ENCODE measurements at places on chromosomes 6 and 20. TPM values are rescaled to one million over a fixed set of nuclear protein-coding genes. Genes with fewer than 3 reads are reported as not detected.

The ATP6V1G2 gene
- 7.2 TPM for total RNA-seq

The HCRTR2 gene
- not detected for total RNA-seq

The MOXD1 gene
- 13.0 TPM for total RNA-seq

The OTOR gene
- total RNA-seq = not detected

The FOXS1 gene
- total RNA-seq = 35.7 TPM

The MAD2L1BP gene
- 30.3 TPM for total RNA-seq

The GSTA1 gene
- total RNA-seq = not detected

The VSX1 gene
- 0.39 TPM for total RNA-seq

The PPIL6 gene
- total RNA-seq = 22.4 TPM

The SLC17A1 gene
- not detected for total RNA-seq

The TMEM244 gene
- not detected for total RNA-seq

The SNX3 gene
- 67.0 TPM for total RNA-seq

The CCN6 gene
- 0.97 TPM for total RNA-seq

The ELOVL4 gene
- total RNA-seq = 24.2 TPM

The TLDC2 gene
- 1.9 TPM for total RNA-seq

The RFX6 gene
- total RNA-seq = 0.04 TPM

The PDYN gene
- total RNA-seq = 0.66 TPM

The TBX18 gene
- 25.9 TPM for total RNA-seq

The IL17A gene
- not detected for total RNA-seq

The SLC22A2 gene
- total RNA-seq = 0.22 TPM

The ZNF334 gene
- total RNA-seq = 7.9 TPM

The SIRPA gene
- total RNA-seq = 2.5 TPM

The KIAA1586 gene
- total RNA-seq = 20.4 TPM

The TTLL9 gene
- 2.3 TPM for total RNA-seq

The JPH2 gene
- total RNA-seq = 0.31 TPM

The CLPSL2 gene
- not detected for total RNA-seq

The GSTA3 gene
- total RNA-seq = not detected

The PTGIS gene
- 2.5 TPM for total RNA-seq

The SAMD10 gene
- total RNA-seq = 9.1 TPM

The NRN1 gene
- total RNA-seq = 49.2 TPM

The SLC13A3 gene
- 2.6 TPM for total RNA-seq

The CDC5L gene
- 39.6 TPM for total RNA-seq

The LTB gene
- total RNA-seq = 2.8 TPM

The ADGB gene
- total RNA-seq = 3.6 TPM

The RPS21 gene
- 1,891 TPM for total RNA-seq

The IMPG1 gene
- 0.27 TPM for total RNA-seq

The EPB41L2 gene
- 21.6 TPM for total RNA-seq

The CCHCR1 gene
- 22.0 TPM for total RNA-seq

The SYCP2L gene
- 1.2 TPM for total RNA-seq

The SNPH gene
- total RNA-seq = 4.8 TPM

The LRFN2 gene
- total RNA-seq = 4.7 TPM

Measured in motor neuron (in vitro differentiated cells).